ENCODE measurements at places on chromosomes 3 and 15. TPM values are rescaled to one million over a fixed set of nuclear protein-coding genes. Genes with fewer than 3 reads are reported as not detected.

DNA sequence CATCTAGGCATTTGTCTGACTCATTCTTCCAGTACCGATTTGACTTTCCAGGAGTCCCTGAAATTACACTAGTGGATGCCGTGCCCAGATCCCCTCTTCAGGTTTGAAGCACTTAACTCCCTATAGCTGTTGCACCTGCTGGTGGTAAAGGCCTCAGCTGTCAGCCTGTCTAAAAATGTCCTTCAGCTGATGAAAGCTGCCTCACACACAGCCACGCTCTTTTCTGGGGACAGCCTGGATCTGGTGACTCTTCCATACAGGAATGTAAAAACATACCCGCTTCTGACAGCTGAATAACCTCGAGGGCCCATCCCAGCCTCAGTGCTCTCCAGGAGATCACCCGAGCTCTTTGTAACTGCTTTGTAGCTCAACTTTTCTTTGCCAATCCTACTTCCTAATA lies 534.1 kb upstream of the GRM7 start:
- DNase-seq = no peak

DNA sequence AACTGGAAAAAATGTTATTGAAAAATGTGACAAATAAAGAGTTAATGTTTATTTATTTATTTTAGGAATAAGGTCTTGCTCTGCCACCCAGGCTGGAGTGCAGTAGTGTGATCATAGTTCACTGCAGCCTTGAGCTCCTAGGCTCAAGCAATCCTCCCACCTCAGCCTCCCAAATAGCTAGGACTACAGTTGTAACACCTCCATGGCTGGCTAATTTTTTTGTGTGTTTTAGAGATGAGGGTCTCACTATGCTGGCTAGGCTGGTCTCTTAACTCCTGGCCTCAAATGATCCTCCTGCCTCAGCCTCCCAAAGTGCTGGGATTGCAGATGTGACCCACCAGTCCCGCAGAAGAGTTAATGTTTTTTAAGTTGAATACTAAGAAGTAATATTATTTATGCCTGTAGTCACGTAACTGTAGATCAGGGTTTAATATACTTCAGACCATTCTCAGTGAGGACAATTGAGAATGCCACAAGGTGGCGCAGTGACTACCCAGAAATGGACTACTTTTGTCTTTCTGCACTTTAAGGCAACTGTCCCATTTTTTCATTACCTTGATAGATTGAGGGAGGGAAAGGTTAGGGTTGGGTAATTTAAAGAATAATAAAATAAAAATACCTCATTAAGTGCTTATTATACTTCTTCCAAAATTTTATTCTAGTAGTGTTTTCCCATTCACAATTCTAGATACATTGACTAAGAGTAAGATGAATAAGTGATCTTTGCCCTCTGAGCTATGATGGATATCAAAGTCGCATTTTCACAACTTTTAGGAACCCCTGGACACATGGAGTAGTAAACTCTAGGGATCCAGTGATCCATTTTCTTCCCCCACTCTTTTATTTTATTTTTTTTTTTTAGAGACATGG lies 6.0 kb downstream of the MUC13 start:
- DNase-seq = peak; percentile 60

DNA sequence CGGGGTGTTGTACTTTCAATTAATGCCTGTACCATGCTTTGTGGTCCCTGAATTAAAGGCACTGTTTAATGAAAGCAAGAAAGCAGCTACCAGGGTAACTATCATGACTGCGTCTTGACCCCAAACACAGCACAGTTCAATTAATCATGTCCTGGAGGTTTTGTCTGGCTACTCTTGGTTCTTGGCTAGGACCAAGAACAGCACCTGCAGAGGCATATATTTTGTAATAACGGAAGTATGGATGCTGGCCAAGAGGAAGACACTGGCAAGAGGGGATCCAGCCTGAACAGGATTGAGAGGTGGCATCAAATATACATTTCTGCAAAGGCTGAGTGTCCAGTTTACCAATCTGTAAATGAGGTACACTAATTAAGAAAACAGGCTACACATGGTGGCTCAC lies 119.9 kb downstream of the FOXP1 start:
- DNase-seq = no peak

DNA sequence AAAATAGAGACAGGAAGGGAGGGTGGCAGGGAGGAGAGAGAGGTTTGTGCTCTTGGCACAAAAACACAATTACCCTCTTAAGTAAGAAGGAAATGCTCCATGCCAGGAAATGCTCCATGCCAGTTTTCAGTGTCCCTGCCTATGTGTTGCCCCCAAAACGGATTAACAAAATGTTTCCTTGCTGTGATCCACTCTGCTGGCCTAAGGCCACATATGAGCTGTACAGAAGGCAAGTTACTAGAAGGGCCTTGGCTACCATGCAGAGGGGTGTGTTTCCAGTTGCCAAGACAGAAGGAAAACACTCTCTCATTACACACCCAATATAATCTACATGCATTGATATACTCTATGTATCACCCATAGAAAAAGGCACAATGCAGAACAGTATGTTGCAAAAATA lies 98.2 kb upstream of the PTPRG start:
- no peak for DNase-seq

- DNase-seq = peak; percentile 79
Measured at GRCh38 chr3:156317462-156318074, 197.2 kb downstream of the KCNAB1 start.

DNA sequence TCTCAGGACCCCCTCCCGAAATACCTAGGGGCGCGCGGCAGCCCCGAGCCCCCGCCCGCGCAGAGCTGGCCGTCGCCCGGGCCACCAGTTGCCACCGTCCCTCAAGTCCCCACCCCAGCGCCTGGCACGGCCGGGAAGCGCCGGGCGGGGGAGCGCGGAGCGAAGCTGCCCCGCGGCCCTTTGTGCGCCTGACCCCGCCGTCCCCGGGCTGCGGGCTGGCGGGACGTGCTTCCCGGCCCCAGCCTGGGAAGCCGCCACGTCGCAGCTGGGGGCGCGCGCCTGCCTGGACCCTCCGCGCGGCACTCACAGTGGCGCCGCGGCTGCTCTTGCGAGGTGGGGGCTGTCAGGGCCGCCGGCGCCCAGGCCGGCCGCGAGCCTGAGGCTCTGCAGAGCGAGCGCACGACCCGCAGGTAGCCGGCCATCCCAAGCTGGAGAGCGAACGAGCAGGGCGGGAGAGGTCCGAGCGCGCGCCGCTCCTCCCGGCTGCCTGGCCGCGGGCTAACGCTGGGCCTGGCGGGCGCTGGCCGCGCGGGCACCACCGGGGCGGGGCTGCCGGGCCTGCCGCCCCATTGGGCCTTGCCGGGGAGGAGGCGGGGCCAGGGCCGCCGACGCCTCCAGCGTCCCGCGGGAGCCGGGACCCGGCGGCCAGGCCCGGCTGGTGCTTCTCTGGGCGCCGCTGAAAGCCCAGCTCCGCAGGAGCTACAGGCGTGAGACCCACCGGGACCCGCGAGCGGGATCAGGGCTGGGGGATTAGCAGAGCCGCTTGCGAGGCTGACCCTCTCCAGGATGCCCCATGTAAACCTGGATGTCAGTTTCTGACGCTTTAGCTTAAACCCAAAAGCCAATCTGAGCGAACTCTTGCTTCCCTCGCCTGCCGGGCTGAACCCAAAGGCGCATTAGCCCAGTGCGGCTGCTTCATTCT lies at the start of gene IDH2:
IDH2 (minus strand) TSS at position 500 of the 922 bp plus-strand sequence; CDS start at position 422, 78 bp downstream.
- peak; percentile 38 for DNase-seq

MYL3 gene
- not detected for total RNA-seq

SCN11A gene
- total RNA-seq = 0.05 TPM

- DNase-seq = no peak
Measured at GRCh38 chr15:35505809-35506208, 40.2 kb downstream of the DPH6 start.

- no peak for DNase-seq
Measured at GRCh38 chr3:120568598-120568997, 27.5 kb upstream of the NDUFB4 start.

JMJD7 gene
- 13.5 TPM for total RNA-seq

- DNase-seq = no peak
Measured at GRCh38 chr3:68088636-68089035, 434.2 kb upstream of the SUCLG2 start.

GRCh38 chr15:28873585-28874190 lies 12.1 kb upstream of the APBA2 start:
- DNase-seq = no peak

DUOX2 gene
- 0.44 TPM for total RNA-seq

DNA sequence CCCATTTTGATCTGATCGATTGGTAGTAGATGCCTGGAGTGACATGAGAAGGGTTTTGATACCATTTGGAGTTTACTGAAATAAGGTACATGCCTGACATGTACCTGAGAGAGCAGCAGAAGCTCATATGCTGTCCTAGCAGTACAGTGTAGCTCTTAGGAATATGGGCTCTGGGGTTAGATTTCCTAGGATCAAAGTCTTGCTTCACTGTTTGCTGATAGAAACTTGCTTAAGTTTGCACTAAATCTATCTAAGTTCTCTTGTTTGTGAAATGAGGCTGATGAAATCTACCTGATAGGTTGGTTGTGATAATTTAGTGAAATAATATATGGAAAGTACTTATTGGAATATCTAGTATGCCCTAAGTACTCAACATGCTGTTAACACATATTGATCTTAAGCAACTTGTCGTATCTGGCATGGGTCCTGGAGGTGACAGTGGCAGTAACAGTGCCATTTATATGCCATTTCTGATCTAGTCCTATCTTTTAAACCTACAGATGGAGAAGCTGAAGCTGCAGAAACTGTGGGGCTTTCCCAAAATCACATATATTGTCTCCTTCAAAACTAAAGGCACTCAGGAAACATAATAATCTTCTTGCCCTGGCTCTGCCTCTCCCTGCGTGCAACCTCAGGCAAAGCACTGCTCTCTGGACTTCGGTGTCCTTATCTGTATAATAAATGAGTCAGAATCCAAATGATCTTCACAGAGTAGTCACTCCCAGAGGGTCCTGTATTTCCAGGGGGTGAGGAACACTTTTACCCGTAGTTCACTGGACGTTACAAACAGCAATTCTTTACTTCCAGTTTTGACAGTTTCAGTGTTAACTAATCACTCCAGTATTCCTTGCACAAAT lies 223.6 kb upstream of the SETMAR start:
- no peak for DNase-seq

- DNase-seq = no peak
Measured at GRCh38 chr3:128648940-128649663, 1.5 kb downstream of the RPN1 start.

UBE2E1 gene
- total RNA-seq = 75.1 TPM

GRCh38 chr3:72295276-72295961 lies 510.5 kb upstream of the PROK2 start:
- DNase-seq = no peak

- no peak for DNase-seq
Measured at GRCh38 chr3:150077581-150078247, 107.0 kb upstream of the PFN2 start.
